Activated naive CD4-positive, alpha-beta T cell treated with anti-CD3 and anti-CD28 coated beads, Interleukin-2, amount 50 U/mL, for 16 hours (primary cell): ENCODE measurements at places on chromosomes 12 and 14.

- DNase-seq, result no peak
Observed at GRCh38 chr12:46442239-46442638, 69.7 kb upstream of the SLC38A2 start.

DNA sequence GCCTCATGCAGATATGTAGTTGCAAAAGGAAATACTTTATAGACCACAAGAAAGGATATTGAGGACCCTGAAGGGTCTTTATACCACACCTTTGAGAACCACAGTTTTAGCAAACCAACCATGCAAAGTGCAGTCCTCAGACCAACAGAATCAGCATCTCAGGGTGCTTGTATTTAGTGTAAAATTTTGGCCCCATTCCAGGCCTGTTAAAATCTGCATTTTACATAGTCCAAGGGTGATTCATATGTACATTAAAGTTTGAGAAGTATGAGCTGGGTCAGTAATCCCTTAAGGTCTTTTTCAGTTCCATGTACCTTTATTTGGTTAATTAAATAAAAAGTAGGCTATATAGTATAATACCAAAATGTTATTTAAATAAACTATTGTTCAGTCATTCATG lies 91.2 kb downstream of the WNK1 start:
- no peak for DNase-seq

DNA sequence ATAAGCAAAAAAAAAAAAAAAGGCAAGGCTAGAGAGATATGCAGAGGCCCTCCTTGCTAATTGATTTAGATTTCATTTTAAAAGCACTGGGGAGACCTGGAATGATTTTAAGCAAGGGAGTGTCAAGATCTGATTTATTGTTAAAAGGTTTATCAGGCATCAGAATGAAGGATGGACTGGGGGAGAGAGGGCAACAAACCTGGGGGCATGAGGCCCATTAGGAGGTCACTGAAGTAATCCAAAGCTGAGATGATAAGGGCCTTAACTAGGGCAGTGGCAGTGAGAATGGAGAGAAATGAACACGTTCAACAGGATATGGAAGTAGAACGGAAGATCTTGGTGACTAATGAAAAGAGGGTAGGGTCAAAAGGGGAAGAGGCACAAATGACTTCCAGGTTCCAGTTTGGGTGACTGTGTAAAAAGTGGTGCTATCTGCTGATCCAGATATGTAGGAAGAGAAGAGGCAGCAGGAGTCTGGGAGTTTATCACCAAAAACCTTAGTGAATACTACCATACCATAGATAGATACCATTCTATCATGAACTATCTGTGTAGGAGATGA lies 24.0 kb downstream of the KITLG start:
- no peak for DNase-seq

DNA sequence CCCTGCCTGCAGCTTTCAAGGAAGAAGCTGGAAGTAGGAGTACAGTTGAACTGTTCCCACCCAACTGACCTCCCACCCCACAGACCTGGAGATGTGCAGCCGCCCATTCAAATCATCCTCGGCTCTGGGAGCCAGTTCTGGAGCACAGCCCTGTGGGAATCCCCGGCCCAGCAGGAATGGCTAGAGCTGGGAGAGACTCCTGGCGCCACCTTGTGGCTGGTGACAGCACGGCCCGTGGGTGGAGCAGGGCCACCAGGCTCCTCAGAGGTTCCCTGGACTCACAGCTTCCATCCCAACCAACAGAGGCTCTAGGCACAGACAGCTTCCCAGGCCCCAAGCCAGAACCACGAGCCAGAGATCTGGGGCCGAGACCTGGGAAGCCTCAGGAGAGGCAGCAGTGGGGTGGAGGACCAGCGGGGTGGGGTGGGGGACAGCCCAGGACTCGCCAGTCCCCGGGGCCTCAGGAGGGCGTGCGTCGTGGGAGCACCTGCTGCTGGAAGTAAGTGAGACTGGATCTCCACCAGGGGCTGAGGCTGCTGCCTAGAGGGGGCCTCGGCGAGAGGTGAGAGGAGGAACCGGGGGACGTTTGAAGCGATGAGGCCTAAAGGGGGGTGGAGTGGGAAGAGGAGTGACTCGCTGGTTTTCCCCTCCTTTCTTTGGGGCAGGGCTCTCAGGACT lies 43.4 kb downstream of the RNF34 start:
- DNase-seq, result peak; percentile 75

DNA sequence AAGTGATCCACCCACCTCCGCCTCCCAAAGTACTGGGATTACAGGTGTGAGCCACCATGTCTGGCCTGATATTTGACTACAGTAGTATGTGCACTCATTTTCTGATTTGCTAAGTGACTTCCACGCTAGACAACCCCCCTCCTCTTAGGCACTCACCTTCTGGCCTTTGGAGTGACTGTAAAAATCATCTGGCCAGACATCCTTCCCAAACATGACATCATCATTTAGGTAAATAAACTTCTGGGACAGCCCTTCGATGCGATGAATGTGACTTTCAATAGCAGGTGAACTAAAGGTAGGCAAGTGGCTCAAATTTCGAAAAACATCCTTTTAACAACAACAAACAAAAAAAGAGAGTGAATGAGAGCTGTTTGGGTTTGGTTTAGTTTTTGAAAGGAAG lies 30.6 kb upstream of the SYCP3 start:
- DNase-seq, result no peak

DNA sequence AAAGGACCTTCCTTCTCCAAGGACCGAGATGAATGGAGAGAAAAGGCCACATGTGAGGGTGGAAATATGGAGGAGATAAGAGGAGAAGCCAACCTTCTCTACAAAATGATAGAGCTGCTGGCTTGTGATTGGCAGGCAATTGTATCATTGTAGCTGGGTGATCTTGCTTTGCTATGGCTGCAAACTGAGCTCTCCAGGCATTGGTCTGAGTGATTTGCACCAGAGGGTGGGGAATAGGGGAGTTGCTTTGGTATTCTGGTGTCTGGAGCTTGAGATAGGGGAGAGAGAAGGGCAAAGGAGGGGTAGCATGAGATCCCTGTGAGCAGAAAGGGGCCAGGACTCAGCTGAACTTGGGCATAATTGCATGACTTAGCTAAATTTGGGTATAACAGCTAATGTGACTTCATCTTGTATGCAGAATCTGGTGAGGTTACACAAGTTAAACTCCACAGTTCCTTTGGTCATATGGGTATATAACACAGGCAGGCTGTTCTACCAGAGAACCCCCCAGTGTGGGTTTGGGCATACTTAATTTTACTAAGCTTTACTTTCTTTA lies 72.0 kb downstream of the FOS start:
- DNase-seq, result no peak

DNA sequence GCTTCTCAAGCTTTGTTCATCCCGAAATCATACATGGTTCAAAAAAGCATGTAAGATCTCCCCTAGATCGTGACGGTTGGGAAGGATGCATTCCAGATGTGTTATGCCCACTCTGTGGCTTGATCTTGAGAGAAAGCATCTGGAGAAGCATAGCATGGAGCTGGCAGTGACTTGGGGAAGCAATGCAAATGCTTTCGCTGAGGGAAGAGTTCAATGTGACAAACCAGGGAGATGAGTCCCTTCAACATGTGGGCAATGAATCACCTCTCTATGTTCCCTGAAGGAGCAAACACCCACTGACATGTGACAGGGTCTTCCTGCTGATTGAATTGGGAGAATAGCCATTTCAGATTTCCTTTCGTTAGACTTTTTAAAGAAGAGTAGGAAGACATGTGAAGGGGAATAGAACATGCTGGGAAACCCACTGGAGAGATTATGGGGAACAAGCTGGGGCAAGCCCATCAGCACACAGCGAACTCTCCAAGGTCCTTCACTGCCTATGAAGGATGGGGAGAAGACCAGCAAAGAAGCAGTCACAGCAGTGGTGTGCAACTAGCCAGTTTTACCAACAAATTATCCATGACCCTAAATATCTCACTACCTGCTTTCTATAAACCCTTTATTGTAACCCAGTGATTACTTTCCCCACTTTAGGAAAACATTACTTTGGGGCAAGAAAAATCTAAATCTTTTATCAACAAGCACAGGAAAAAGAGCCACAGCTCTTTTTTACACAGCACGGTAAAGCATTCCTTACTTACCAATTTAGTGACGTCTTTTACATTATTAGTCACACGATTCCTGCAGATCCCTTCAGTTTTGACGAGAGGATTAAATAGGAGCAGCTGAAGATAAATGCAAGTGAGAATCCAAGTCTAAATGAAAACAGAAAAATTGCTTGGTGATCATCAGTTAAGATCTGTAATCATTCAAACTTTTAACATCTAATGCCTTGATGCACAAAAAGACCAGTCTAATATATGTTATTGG lies 35.0 kb downstream of the KITLG start:
- no peak for DNase-seq

DNA sequence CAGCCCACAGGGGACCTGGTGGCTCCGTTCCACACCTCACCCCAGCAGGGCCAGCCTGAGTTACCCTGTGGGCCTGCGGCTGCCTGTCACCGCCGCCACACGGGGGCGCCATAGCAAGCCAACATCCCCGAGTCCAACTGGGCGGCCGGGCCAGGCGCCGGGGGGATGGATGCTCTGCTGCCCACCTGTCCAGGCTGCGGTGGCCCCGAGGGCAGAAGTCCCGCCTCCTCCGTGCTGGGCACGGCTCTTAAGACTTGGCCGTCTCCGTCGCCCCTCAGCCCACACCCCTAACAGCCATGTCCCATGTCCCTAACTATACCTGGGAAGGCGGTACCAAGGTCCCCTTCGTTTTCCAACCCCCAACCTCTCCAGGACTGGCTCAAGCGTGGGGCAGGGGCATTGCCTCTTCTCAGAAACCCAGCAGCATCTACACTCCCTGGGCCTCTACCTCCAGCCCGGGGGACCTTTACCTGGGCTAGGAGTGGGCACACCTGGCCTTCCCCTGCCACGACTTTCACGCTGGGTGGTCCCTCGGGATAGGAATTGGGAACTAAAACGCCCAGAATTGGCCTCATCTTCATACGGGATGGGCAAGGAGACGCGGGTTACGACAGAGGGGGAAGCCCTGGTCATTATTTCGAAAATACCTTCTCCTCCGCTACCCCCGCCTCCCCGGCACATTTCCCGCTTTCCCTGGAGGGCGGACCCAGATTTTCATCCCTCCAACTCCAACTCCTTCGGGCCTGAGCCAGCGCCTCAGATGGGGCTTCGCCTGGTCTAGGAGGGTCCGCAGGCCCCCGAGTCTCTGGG lies 1.1 kb upstream of the CYP46A1 start:
- DNase-seq, result peak; percentile 85

DNA sequence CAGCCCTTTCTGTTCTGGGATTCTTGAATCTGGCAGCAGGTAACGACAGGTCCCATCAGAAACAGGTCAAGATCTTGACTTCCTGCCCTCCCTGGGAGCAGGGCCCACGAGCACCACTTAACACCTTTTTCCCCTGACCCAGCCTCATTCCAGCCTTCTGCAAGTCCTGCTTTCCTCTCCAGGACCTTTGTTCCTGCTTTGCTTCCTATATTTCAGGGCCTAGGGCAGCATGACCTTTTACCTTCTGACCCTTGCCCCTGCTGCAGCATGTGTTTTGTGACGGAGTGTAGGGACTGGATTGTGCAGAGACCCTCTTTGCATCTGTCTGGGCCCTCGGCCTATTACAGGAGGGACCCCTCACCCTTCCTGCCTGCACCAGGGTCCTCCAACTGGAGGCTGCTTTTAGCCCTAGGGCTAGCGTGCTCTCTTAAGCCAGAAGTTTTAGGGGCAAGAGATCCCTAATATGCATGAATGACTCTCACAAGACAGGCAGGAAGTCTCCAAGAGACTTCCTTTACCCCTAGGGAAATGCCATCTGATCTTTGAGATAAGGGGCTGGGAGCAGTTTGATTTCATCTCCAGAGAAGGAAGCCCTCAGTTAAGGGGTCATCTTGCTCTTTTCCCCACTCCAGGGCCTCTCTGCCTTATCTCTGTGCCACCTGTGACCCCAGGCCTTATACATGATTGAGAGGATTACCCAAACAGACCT lies 209.4 kb upstream of the BCL2L14 start:
- no peak for DNase-seq

- no peak for DNase-seq
Observed at GRCh38 chr14:60865378-60866127, 115.3 kb downstream of the TRMT5 start.

- no peak for DNase-seq
Observed at GRCh38 chr12:125166041-125166440, 100.8 kb downstream of the AACS start.

DNA sequence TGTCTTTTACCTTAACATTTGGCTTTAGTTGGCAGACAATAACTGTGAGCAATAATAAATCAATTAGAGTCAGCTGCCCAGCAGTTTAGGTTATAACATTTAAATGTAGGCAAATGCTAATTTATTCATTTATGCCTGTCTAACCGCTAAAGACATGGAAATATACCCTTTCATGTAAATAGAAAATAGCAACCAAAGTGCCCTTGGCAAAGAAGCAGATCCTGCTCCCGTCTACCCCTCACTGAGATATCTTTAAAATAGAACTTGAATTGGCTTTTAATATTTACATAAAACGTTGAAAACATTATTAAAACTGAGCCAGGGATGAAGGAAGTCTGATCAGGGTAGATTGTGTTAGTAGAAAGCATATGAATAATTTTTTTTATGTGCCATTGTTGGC lies 67.3 kb downstream of the ATP23 start:
- DNase-seq, result no peak

- DNase-seq, result no peak
Observed at GRCh38 chr14:51327376-51327775, 87.3 kb downstream of the TMX1 start.

GRCh38 chr12:122199484-122200355 lies 3.8 kb upstream of the B3GNT4 start:
- DNase-seq, result no peak

- no peak for DNase-seq
Observed at GRCh38 chr12:27096420-27096819, 14.0 kb upstream of the C12orf71 start.

- DNase-seq, result no peak
Observed at GRCh38 chr14:53850714-53851296, 105.8 kb downstream of the BMP4 start.

DNA sequence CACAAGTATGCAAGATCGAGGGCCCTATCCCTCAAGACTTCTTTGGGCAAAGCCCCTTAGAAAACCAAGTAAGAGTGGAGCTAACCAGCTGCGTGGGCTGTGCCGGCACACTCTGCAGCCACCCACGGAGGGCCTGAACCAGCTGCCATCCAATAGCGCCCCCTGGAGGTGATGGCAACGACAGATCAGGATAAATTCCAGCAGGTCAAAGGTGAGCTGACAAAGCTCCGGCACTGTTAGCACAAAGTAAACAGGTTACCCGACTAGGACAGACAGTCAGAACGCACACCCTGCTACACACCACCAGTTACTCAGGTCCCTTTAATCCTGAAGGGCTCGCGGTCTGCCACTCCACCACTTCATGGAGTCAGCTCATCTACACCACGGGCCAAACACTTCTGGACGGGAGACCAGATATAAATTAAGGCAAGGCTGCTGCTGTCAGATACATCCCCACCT lies 4.9 kb downstream of the ZBTB39 start:
- peak; percentile 76 for DNase-seq

- no peak for DNase-seq
Observed at GRCh38 chr12:112543751-112544150, 125.0 kb downstream of the PTPN11 start.
